ENCODE measurements at places on chromosomes 7 and 10. TPM values are rescaled to one million over a fixed set of nuclear protein-coding genes. Genes with fewer than 3 reads are reported as not detected.

CALHM3 gene
- not detected for total RNA-seq

MYH16 gene
- not detected for total RNA-seq

ZNF736 gene
- 19.6 TPM for total RNA-seq

IFIT1B gene
- total RNA-seq, result not detected

RFC2 gene
- total RNA-seq, result 16.9 TPM

OPN1SW gene
- total RNA-seq, result not detected

CDH23 gene
- total RNA-seq, result 4.3 TPM

SPDYE3 gene
- total RNA-seq, result not detected

PKD2L1 gene
- not detected for total RNA-seq

HMX2 gene
- not detected for total RNA-seq

CYP3A7 gene
- not detected for total RNA-seq

SGCE gene
- 0.20 TPM for total RNA-seq

FAM25A gene
- total RNA-seq, result not detected

SLC13A1 gene
- not detected for total RNA-seq

WDFY4 gene
- 8.4 TPM for total RNA-seq

ZPBP gene
- not detected for total RNA-seq

PPP1R9A gene
- 2.0 TPM for total RNA-seq

IKZF1 gene
- total RNA-seq, result 391 TPM

MCU gene
- 14.1 TPM for total RNA-seq

IFIT5 gene
- 20.4 TPM for total RNA-seq

DYNC1I1 gene
- not detected for total RNA-seq

HSPA12A gene
- not detected for total RNA-seq

ENKUR gene
- 0.48 TPM for total RNA-seq

COL26A1 gene
- 0.16 TPM for total RNA-seq

PILRA gene
- total RNA-seq, result 18.8 TPM

SAMD9L gene
- 62.4 TPM for total RNA-seq

BBIP1 gene
- total RNA-seq, result 27.7 TPM

FAM131B gene
- 2.3 TPM for total RNA-seq

C10orf143 gene
- 8.2 TPM for total RNA-seq

SMO gene
- 0.50 TPM for total RNA-seq

RSU1 gene
- 85.3 TPM for total RNA-seq

DDX21 gene
- 59.8 TPM for total RNA-seq

JAKMIP3 gene
- total RNA-seq, result 0.45 TPM

TFPI2 gene
- total RNA-seq, result not detected

GAD2 gene
- not detected for total RNA-seq

PON1 gene
- total RNA-seq, result not detected

ITGA8 gene
- not detected for total RNA-seq

NRP1 gene
- total RNA-seq, result 0.16 TPM

AMPH gene
- not detected for total RNA-seq

All from natural killer cell (primary cell).